ENCODE measurements at places on chromosomes 4 and X.

- DNase-seq: no peak
Measured at GRCh38 chr4:36492590-36492989, 211.2 kb downstream of the DTHD1 start.

DNA sequence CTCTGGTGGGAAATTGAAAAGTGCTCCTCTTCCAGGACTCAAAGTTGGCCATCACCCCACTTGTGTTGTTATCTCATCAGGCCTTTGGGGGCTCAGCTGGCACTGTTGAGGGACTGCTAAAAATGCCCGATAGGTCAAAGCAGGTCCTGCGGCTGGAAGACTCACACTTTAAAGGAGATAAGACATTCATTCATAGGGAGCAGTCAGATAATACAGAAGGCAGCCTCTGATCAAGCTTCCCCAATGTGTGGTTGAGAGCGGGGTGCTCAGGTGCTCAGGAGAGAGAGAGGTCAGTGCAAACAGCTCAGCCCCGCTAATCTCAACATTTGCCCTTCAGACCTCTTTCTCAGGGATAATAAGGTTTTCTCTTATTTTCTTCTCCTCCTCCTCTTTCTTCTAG, 70.3 kb downstream of the TMEM154 start:
- no peak for DNase-seq

GRCh38 chrX:1139185-1139500, 73.3 kb downstream of the CRLF2 start:
- no peak for DNase-seq

DNA sequence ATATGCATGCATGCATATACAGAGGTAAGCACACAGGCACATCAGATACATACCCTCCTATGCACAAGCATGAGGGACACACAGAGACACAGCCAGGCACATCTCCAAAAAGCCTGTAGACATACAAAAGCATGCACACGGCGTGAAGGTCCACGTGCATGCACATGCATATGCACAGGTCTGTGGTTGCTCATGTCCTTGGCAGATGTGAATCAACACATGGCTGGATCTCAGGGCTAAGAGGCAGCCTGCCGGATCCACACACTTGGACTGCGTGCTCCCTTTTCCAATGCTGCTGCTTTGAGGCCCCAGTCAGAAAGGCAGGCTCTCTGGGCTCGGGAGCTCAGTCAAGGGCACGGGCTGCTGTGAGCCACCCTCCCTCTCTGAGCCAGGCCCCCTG, 3.6 kb downstream of the STARD8 start:
- no peak for DNase-seq

GRCh38 chr4:150209140-150209829, 131.0 kb downstream of the DCLK2 start:
- DNase-seq: no peak

DNA sequence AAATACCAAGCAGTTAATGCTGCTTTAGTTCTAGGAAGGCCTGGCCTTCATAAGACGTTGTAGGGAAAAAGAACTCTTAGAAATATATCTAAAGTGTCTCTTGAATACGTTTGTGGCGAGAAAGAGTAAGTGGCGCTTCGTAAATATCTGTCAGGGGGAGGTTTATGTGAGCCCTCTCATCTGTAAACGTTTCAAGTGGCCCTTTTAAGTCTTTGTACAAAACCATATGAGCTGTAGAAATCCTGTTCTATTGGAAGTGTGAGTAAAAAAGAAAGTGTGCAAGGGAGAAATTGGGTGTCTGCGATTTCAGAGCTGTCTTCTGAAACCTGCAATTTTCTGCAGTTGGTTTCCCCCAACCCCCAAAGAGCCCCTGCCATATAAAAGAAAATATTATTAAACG, 8.6 kb upstream of the INTU start:
- no peak for DNase-seq

DNA sequence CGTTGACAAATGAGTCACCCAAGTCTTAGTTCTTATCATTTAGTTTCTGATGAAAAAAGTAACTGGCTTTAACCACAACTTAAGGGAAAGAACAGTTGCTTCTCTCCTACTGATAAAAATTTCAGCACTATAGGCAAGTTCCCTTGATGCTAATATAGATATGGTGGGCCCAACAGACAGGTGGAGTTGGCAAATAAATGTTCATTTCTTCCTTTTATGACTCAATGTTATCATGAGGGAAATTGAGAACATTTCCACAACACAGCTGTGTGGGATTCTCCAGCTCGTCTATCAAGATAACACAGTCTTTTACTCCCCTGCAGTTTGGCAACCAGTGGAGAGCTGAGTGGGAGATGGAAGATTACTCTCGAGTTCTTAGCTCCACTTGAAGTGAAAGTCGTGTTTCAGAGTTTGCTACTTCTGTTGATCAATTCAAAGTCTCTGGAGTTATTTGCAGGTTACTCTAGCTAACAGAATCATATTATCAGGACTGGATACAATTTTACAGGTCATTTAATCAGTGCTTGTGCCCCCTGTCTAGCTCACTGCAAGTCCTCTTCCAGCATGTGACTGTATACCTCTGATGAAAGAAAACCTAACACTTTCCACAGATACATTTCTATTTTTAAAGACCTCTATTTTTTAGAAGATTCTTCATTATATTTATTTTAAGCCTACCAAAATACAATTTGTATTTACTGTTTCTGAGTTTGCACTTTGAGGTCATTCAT, 270.6 kb upstream of the GK2 start:
- no peak for DNase-seq

DNA sequence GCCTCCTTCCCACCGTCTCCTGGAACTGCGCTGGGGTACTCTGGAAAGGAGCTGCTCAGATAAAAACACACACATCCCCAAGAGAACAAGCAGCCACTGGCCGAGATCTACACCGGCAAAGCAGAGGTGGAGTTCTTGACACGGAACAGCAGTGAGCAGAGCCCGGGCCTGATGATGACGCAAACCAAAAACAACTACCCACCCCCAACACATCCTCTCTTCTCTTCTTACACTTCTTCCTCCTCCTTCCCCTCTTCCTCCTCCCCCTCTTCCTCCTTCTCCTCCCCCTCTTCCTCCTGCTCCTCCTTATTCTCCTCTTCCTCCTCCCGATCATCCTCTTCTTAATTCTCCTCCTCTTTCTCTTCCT, 4.6 kb downstream of the PNMA5 start:
- no peak for DNase-seq

DNA sequence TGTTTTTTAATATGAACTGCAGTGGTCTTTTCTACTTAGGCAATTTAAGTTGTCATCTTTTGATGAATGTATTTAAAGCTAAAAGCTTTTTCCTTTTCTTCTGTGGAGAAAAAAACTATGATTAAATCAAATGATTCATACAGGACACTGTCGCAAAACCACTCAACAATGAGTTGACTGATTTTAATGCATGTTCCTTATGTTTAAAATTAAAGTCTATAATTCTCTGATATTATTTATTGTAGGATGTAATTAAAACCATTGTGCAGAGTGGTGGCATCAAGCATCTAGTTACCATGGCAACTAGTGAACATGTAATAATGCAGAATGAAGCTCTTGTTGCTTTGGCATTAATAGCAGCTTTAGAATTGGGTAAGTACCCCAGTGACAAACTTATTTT, 172.5 kb downstream of the RAP1GDS1 start:
- DNase-seq: no peak

DNA sequence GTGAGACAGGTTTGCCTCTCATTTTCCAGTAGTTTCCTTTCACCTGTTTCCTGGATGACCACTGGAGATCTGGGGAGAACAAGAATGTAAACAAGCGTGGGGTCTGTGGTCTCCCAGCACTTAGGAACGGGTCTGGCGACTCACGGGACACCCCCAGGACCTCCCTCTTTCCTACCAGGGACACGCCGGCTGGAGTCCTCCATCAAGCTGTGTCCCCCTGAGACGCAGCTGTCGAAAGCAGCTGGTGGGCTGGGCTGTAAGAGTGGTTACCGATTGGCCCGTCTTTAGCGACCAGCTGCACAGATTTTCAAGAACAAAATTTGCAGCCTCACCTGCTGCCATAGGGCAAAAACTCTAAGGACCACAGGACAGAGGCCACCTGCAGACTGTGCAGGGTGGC, 11.9 kb downstream of the LRPAP1 start:
- no peak for DNase-seq

GRCh38 chr4:117249333-117249732, 164.0 kb upstream of the TRAM1L1 start:
- DNase-seq: no peak

DNA sequence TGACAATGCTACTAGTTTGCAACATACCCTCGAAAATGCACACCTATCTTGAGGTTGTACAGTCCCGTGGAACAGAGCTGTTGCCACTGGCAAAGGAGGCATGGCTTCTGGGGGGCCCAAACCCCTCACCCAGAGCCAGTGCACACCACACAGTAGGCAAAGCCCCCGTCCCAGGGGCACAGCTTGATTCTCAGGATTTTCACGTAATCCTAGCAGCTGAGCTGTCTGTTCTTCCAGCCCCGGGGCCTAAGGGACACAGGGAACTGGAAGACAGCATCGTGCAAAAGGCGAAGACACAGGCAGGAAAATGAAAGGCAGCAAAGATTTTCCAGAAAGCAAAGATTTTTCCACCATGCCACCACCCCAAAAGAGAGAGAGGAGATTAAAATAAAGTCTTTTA, 77.2 kb downstream of the JAKMIP1 start:
- no peak for DNase-seq

GRCh38 chr4:176377780-176378179, 58.0 kb downstream of the SPCS3 start:
- no peak for DNase-seq

GRCh38 chrX:50169717-50170116, 31.1 kb downstream of the AKAP4 start:
- no peak for DNase-seq

DNA sequence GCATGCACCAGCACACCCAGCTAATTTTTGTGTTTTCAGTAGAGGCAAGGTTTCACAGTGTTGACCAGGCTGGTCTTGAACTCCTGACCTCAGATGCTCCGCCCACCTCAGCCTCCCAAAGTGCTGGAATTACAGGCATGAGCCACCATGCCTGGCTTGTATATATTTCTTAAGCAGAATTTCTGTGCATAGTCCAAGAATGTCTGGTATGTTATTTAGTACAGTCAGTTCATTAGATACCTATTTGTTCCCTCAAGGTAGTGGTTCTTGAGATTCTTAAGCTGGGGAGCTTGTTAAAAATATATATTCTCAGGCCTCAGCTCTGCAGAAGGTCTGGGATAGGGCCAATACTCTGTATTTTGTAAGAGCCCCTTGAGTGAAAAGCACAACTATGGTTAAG, 4.6 kb upstream of the SERTM2 start:
- no peak for DNase-seq

DNA sequence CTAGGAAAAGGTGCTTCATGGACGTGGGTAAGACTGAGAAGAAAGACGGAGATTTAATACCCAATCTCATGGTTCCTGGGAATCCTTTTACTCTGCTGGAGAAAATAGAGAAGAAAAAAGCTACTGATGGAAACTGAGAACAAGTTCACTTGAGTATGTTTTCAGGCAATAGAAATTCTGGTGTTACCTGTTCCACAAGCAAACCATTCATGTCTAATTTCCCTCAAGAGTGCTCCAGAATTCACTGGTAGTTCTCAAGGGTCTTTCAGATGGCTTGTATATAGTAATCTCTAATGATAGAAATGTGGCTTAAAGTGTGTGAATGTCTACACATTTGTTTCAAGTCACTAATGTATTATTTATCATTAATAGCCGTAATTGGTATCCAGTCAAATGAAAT, 22.5 kb downstream of the SETD7 start:
- DNase-seq: no peak

DNA sequence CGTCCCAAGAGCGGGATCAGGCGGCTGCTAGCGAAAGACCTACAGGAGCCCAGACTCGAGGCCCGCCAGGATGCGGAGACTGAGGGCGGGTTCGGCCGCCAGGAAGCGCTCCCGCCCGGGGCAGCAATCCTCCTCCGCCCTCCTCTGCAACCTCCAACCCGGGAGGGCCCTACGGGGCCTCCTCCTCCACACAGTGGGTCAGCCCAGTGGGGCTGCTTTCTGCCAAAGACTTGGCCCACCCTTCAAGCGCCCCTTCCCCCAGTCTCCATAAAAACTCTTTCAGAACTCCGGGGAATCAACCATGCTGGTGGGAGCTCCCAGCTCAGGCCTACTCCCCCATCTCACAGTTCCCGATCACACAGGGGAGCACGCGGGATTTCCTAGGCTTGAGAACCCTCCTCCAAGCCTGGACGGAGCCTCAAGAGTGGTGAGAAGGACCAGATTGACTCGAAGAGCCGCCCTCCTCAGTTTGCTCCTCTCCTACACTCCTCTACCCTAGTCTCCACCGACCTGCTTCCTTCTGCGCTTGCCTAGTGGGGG, 77.5 kb downstream of the RLIM start:
- DNase-seq: no peak

- DNase-seq: no peak
Measured at GRCh38 chr4:81599742-81600380, 128.2 kb upstream of the RASGEF1B start.

DNA sequence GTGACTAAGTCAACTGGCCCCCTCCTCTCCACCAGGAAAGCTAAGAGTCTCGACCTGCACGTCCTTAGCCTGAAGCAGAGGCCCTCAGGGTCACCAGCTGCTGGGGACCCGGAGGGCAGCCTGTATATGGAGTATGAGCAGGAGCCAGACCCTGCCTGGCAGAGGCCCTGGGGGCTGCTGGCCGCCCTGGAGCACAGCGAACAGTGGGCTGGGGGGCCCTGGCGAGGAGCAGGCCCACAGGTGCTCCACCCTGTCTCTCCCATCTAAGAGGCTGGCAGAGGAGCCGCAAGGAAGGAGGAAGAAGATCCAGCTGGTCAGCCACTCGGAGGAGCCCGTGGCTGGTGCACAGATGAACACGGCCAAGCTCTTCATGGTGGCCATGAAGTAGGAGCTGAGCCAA, 61.2 kb downstream of the ALPK1 start:
- DNase-seq: no peak

DNA sequence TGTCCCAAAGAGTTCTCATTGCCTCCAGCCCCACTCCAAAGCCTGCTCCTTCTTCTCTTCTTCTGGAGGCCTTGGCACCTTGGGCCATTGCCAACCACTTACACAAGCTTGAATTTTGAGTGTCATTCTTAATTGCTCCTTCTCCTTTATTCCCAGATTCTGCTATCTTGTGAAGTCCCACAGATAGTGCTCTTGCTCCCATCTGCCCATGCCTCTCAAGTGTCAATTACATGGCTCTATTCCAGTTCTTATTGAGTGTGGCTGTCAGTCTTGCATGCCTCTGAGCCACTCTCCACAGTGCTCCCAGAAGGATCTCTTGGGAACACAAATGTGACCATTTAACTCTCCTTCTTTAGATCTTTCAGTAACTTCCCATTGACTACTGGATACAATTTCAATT, 117.3 kb upstream of the SFRP2 start:
- no peak for DNase-seq
